ENCODE measurements at places on chromosomes 6 and 20. TPM values are rescaled to one million over a fixed set of nuclear protein-coding genes. Genes with fewer than 3 reads are reported as not detected.

Gene FARS2
- 8.5 TPM for total RNA-seq

DNA sequence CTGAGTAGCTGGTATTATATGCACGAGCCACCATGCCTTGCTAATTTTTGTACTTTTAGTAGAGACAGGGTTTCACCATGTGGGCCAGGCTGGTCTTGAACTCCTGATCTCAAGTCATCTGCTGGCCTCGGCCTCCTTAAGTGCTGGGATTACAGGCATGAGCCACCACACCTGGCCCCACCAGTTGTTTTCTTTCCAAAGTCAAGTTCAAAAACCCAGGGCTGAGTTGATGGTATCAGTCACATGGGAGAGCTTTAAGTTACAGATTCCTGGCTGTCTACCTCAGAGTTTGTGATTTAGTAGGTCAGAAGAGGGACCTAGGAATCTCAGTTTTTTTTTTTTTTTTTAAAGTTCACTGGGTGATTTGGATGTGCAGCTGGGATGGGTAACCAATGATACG is 107.7 kb downstream of the SCP2D1 start:
- H3K27ac ChIP-seq = no peak overlapping the region
- no peaks in the 10 kb centered on the region for H3K4me1 ChIP-seq
- DNase-seq = no peak

DNA sequence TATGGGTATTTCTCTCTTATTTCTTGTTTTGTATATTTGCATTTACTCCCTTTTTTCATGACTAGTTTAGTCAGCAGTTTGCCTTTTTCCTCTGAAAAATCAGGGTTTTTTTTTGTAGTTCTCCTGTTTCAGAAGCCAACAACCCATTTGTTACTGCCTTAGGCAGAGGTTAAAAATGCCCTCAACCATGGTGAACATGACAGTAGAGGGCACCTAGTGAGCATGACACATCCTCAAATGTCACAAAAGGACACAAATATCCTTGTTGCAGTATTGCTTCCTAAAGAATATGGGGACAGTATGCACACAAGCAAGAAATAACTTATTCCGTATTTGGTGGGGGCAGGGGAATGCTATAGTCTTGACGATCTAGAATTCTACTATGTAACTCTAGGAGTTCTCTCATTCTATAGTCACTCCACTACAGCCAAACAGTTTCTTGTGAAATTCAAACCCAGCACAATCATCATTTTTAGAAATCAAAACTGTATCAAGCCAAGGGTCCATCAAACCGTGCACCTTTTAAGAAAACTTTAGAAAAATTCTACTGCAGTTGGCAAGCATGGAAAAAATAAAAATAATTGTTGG is 47.0 kb downstream of the GOPC start:
- H3K27me3 ChIP-seq = no peaks in the 10 kb centered on the region
- H3K36me3 ChIP-seq = no peaks in the 10 kb centered on the region
- H3K4me1 ChIP-seq = peaks cover 6% of the 10 kb centered on the region
- H3K4me3 ChIP-seq = no peak overlapping the region

Gene WFDC12
- total RNA-seq = not detected

GRCh38 chr6:8219352-8219943 is 117.1 kb upstream of the EEF1E1 start:
- H3K27me3 ChIP-seq = no peaks in the 10 kb centered on the region
- no peak overlapping the region for H3K4me3 ChIP-seq
- no peaks in the 10 kb centered on the region for H3K4me1 ChIP-seq
- no peak overlapping the region for H3K27ac ChIP-seq
- DNase-seq = no peak

- DNase-seq = no peak
- no peak overlapping the region for H3K4me3 ChIP-seq
- no peak overlapping the region for H3K27ac ChIP-seq
- no peaks in the 10 kb centered on the region for H3K27me3 ChIP-seq
- no peaks in the 10 kb centered on the region for H3K36me3 ChIP-seq
Observed at GRCh38 chr6:166286839-166287271, 21.3 kb downstream of the PRR18 start.

Gene SEL1L2
- total RNA-seq = not detected
